ENCODE measurements at places on chromosomes 1 and 21.

DNA sequence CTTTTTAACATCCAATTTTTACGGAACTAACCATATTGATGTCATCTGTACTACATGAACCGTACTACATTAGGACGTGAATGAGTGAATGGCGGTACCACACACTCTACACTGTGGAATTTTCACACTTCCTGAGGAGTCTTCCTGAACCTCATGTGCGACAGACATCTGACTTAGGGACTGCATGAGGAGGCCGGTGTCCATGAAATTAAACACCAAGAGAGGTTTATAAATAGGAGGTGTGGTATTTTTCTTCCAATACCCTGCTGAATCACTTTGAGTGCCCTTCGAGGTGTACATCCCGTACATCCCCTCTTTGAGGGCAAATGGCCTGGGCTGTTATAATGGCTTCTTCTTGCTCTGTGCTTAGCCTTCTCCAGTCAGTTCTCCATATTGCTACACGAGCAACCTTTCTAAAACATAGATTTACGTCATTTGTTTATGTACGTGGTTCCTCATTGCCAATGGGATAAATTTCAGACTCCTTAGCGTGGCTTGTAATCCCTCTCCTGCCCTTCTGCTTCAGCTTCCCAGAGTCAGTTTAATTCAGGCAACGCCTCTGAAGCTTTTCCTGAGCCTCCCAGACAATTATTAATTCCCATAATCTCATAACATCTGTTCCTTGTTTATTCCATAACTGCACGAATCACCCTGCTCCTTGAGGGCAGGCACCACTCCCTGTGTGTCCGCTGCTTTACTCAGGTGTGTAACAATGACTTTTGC is 9.4 kb downstream of the ST3GAL3 start:
- no peak for DNase-seq

DNA sequence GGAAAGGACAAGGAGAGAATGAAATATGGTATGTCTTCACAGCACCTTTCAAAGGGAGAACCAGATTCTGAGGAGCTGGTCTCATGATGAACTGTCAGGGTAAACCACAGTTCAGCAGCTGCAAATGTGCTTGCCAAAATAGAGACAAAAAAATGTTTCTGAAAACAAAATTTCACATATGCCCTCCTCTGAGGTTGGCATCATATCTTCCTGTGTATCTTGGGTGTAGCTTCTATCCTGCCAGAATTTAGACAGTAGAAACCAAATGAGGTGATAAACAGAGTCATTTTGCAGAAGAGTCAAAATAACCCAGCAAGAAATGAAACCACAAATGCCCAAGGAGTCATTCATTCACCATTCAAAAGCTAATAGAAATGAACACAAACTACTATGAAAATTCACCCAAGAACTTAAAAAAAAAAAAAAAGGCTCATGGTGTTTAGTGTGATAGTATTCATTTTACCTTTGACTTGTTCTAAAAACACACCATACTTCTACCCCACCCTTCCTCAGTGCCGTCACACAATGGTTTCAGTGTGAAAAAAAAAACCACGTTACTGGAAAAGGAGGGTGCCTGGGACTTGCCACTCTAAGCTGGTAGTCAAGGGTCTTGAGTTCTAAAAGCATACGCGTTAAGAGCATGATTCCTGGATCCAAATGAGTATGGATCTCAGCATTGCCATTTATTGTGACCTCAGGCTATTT is 18.5 kb downstream of the SELL start:
- peak; percentile 76 for DNase-seq

DNA sequence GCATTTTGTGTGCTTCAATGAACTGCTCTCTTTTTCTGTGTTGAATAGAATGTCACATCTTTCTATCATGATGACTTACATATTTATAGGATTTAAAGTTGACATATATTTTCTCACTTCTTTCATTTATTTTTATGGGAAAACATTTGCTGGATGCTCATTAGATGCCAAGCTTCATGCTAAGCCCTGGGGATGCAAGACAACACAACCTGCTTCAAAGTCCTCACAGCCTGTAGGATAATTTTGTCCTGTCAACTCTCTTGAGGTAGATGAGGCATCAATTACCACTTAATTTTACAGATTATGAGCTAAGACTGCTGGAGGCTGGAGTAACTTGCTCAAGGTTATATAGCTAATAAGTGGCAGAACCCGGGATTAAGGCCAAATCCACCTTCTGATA is 264.3 kb downstream of the GRIK1 start:
- no peak for DNase-seq

DNA sequence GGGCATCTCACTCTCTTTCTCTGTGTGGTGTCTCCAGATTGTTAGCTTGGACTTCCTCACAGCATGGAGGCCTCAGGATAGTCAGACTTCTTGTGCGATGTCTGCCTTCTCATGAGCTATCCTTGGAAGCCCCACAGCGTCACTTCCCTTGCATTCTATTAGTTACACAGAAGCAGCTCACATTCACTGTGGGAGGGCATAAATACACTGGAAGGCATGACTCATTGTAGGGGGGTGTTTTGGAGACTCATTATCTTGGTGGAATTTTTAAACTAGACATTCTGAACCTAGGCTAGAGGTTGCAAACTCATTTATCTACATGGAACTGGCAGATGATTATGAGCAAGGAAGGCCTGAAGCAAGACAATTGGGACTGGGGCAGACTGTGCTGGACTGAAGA is 21.4 kb upstream of the FASLG start:
- no peak for DNase-seq

GRCh38 chr1:227952374-227953021 is 4.8 kb upstream of the WNT9A start:
- DNase-seq = no peak

GRCh38 chr1:203278082-203278884 is 27.0 kb upstream of the BTG2 start:
- DNase-seq = peak; percentile 58

GRCh38 chr1:230517786-230518185 is 91.7 kb upstream of the PGBD5 start:
- DNase-seq = no peak

DNA sequence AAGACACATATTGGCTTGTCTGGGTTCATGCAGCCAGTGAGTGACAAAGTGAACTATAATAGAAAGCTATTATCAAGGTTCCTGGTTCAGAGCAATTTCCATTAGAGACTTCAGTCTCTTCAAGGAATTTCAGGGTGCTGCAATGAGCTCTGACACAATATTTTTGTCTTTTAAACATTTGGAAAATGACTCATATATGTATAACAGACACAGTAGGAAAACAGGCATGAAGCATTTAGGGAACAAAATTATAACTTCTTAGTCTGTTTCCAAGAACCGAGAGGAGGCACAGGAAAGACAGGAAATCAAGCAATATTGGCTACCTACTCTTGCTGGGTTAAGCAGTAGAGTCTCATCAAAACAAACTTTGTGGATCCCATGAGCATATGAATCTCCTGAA is 170.4 kb downstream of the PTPRC start:
- DNase-seq = no peak

GRCh38 chr1:87180682-87181081 is 148.0 kb upstream of the LMO4 start:
- DNase-seq = no peak

DNA sequence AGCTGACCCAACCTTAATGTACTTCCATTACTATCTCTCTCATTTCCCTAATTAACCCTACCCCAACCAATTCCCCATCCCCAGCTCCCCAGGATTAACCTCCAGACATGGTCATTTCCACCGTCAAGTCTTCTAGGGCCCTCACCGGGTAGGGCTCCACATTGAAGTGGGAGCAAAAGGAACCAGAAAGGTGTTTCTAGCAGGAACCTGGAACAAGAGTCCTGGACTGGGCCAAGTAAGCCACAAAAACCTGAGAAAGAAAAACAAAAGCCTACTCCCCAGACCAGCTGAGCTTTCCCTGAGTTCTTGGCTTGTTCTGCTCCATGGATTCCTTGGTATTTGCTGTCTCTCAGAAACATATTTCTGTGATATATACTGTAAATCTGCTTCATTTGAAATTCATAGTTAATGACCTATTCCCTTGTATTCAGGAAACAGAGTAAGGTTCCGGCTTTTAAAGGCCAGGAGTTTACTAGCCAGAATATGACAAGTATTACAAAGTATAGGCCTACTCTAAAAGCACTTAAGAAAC is 58.4 kb downstream of the SYF2 start:
- DNase-seq = no peak

- no peak for DNase-seq
These were observed 53.2 kb upstream of the LYST start for GRCh38 chr1:235919833-235920441.

GRCh38 chr1:31776516-31776915 is 12.4 kb upstream of the ADGRB2 start:
- no peak for DNase-seq

- DNase-seq = peak; percentile 5
These were observed 88.6 kb downstream of the ZSWIM5 start for GRCh38 chr1:45117766-45118165.

DNA sequence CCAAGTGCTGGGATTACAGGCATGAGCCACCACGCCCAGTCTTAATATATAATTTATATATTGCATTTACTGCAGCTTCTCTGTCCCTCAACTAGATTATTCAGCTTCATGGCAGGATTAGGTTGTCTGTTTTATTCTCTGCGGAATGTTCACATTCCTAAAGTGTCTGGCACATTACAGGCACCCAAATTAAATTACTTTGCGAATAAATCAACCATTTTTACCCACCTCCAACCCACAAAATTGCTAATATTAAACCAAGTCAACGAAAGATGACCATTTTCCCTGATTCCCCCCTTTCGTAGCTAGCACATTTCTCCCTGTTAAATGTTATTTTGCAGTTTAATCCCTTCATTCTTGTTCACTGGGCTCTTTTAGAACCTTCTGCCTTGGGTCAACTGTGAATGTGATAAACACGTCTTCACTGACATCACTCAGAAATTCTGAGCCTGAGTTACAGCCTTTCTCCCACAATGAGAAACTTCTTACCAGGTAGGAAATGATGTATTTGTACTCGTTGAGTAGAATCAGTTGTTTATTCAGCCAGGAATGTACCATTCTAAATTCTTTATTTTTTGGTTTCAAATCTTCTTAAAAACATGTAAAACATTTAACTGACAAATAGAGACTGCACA is 35.9 kb downstream of the THAP3 start:
- DNase-seq = no peak

Measured in CD4-positive, alpha-beta T cell treated with Interleukin-10 for 1 hour (primary cell).